ENCODE measurements at places on chromosomes 4 and X. TPM values are rescaled to one million over a fixed set of nuclear protein-coding genes. Genes with fewer than 3 reads are reported as not detected.

- no peak overlapping the region for H3K4me3 ChIP-seq
- H3K27ac ChIP-seq = peak overlapping the region; percentile 56
- no peak for DNase-seq
- no peaks in the 10 kb centered on the region for H3K27me3 ChIP-seq
- H3K36me3 ChIP-seq = no peaks in the 10 kb centered on the region
Measured at GRCh38 chrX:154727418-154727817, 23.5 kb downstream of the GAB3 start.

- H3K27me3 ChIP-seq = no peaks in the 10 kb centered on the region
- no peaks in the 10 kb centered on the region for H3K36me3 ChIP-seq
- H3K27ac ChIP-seq = no peak overlapping the region
Measured at GRCh38 chrX:12309744-12310076, 171.4 kb downstream of the FRMPD4 start.

DNA sequence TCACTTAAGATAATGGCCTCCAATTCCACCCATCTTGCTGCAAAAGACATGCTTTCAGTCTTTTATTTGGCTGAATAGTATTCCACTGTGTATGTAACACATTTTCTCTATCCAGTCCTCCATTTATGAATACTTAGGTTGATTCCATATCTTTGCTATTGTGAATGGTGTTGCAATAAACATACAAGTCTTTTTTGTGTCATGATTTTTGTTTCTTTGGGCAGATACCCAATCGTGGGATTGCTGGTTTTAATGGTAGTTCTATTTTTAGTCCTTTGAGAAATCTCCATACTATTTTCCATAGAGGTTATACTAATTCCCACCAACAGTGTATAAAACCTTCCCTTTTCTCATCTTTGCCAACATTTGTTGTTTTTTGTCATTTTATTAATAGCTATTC is 180.9 kb downstream of the SMIM20 start:
- no peak for DNase-seq
- H3K27me3 ChIP-seq = no peaks in the 10 kb centered on the region
- H3K36me3 ChIP-seq = no peaks in the 10 kb centered on the region
- no peaks in the 10 kb centered on the region for H3K4me1 ChIP-seq

SULT1B1 gene
- 0.36 TPM for total RNA-seq

Data from gastrocnemius medialis (tissue), 4 donors.